ENCODE measurements at places on chromosomes 16 and 17. TPM values are rescaled to one million over a fixed set of nuclear protein-coding genes. Genes with fewer than 3 reads are reported as not detected.
A peak's percentile ranks its signal among the peaks of the same experiment; 100 is the strongest.

GRCh38 chr17:80956321-80957190 is 35.1 kb upstream of the CHMP6 start:
- H3K4me3 ChIP-seq, result no peak overlapping the region
- no peaks in the 10 kb centered on the region for H3K27me3 ChIP-seq
- H3K36me3 ChIP-seq, result peaks cover 3% of the 10 kb centered on the region
- DNase-seq, result peak; percentile 29
- H3K27ac ChIP-seq, result no peak overlapping the region

DNA sequence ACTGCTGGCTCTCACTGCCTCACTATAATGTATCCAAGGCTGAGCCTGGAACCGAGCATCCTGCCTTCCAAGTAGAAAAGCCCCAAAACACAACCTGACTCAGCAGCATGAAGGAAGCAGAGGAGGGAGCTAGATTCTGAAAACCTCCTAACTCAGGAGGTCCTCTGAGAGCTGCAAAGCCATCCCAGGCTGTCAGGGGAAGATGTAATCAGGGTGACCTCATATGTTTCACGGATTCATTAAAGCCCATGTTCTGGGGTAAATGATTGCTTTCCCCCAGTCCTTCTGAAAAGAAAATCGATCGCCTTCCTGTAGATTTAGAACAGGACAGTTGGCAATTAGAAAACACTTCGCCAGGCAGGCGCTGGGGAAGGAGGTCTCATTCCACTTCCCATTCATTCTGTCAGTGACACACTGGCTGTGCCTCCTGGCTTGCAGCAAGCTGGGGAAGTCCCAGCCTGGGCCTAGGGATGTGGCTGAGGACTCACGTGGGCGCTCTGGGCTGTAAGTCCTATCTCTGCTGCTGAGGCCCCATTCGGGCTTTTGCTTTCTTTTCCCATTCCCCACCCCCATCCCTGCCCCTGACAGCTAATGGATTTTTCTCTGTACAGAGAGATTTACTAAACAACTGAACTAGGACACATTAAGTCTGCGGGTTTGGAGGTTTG is 75.7 kb upstream of the TMEM132E start:
- H3K4me1 ChIP-seq, result peaks cover 8% of the 10 kb centered on the region
- DNase-seq, result no peak
- H3K27ac ChIP-seq, result no peak overlapping the region

DNA sequence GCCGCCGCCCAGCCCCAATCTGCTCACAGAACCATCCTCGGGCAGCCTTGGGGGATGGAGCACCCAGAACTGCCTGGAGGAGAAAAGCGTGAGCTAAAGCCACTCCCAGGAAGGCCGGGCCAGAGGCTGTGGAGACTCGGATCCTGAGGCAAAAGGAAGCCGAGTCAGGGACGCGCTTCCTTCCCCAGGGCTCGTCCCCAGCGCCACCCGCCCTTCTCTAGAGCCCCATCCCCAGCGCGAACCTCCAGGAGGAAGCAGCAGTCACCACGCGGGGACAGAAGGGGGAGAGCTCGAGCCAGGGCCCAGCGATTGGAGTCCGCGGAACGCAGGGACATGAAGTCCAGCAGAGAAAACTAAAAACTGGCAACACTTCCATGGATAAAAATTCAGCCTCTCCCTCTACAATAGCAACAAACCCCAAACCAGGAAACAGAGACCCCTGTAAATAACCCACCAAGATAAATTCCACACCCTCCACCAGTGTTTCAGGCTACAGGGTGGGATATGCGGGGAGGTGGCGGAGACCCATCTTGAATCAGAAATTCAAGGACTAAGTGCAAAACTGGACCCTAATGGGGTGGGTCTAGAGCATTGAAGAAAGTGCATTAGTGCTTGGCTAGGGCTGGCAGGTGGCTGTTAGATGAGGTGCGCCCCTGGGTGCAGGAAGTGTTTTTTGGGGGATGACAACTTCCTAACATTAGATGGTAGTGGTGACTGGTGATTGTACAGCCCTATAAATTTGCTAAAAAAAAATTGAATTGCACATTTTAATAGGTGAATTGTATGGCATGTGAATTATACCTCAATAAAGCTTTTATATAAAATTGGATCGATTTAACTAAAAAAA is 116.1 kb upstream of the METRNL start:
- H3K4me3 ChIP-seq, result no peak overlapping the region

GRCh38 chr17:36600936-36601302 is 464 bp upstream of the MRM1 start:
- H3K27ac ChIP-seq, result peak overlapping the region; percentile 96
- peak overlapping the region; percentile 89 for H3K4me3 ChIP-seq
- peaks cover 27% of the 10 kb centered on the region for H3K4me1 ChIP-seq
- peaks cover 8% of the 10 kb centered on the region for H3K36me3 ChIP-seq
- DNase-seq, result no peak
- no peaks in the 10 kb centered on the region for H3K27me3 ChIP-seq

GRCh38 chr17:42034059-42034458 is 14.2 kb downstream of the NKIRAS2 start:
- H3K27me3 ChIP-seq, result peaks cover 6% of the 10 kb centered on the region
- no peak overlapping the region for H3K27ac ChIP-seq
- peaks cover 7% of the 10 kb centered on the region for H3K4me1 ChIP-seq
- peak overlapping the region; percentile 17 for H3K4me3 ChIP-seq
- DNase-seq, result no peak

The SLC5A11 gene
- not detected for total RNA-seq

Measured in activated naive CD8-positive, alpha-beta T cell treated with anti-CD3 and anti-CD28 coated beads, Interleukin-2, amount 10 ng/mL, durations not matched to agents 7 days and 5 days (primary cell).